Spinal cord (tissue), 10 donors: ENCODE measurements at places on chromosomes 3 and 15.

DNA sequence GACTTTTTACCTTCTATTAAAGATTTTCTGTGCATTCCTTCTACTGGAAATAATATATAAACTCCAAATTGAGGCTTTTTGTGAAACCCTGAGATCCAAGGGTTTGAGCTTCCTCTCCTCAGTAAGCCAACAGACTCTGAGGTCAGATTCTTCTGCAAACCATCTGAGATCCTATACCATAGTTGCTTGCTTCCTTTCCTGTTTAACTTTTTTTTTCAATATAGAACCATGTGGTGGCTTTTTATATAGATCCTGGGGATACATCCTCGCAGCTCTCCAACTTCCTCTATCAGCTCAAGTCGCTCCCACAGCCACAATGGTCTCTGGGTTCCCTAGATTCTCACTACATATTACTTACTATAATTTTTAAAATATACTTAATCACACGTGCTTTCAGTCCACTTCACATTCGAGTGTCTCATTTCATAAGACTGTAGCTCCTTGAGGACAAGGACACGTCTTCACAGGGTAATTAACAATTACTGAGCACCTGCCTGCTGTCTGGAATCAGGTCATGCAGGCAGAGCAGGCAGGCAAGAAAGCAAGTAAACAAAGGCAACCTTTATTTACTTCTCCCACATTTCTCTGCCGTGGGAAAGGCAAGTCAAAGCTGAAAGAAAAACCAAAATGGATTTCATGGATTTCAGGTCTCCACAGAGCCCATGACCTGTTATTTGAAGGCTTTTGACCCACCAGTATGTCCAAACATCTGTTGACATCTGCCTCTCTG, 941.5 kb downstream of the FHIT start:
- no peak for DNase-seq

DNA sequence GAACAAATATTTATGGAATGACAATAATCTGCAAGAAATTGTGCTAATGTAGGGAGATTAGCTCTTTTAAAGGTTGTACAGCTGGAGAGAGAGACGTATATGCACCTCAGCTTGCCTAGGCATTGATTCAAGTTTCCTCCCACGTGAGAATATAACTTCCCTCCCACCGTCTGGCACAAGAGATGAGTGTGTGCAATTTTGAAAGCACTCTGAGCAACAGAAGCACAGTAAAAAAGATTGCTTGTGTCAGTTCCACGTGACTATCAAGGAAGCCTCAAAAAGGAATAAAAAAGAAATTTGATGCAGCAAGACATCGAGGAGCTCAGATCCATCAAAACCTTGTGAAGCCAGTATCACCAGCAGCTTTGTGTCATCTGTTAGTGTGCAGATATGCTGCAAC, 435.3 kb downstream of the TUSC7 start:
- DNase-seq, result no peak

- no peak for DNase-seq
Measured at GRCh38 chr15:62119227-62119864, 45.7 kb downstream of the C2CD4B start.

- DNase-seq, result no peak
Measured at GRCh38 chr3:186093271-186093900, 15.5 kb downstream of the ETV5 start.

DNA sequence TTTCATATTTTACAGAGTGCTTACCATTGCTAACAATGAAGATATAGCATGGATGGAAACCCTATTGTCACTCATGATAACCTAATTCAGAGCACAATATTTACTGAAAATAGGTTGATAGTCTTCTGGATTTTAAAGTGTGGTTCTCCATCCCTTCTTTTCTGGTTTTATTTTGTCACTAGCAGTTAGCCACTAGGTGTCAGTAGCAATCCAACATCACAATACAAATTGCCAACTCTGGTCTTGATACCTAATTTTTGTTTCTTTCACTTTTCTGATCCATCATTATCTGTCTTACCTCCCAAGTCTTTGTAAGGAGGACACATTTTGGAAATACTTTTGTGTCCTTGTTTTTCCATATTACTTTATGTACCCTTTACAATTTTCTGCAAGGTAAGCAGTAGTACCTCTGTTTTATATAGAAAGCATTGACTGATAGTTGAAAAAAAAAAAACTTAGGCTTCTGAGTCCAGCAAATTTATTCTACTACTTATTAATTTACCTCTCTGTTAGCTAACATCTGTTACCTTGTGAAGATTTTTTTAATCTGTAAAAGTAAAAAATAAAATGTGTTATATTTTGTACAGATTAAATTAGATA, 28.3 kb upstream of the CRYBG3 start:
- peak; percentile 31 for DNase-seq
